ENCODE measurements at places on chromosomes 5 and 9.
A peak's percentile ranks its signal among the peaks of the same experiment; 100 is the strongest.

DNA sequence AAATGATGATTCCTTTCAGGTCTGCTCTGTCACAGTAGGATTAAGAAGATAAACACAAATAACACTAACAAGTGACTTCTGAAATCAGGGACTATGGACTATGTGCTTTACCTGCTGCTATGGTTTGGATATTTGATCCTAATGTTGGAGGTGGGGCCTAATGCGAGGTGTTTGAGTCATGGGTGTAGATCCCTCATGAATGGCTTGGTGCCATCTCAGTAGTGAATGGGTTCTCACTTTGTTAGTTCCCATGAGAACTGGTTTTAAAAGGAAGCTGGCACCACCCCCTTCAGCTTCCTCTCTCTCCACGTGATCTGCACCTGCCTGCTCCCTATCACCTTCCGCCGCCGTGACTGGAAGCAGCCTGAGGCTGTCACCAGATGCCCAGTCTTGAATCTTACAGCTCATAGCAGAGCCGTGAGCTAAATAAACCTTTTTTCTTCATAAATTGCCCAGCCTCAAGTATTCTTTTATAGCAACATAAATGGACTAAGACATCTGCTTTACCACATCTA lies 3.3 kb downstream of the PPIC start:
- no peak for DNase-seq

GRCh38 chr5:168132241-168132641 lies 159.2 kb upstream of the WWC1 start:
- DNase-seq, result no peak

GRCh38 chr5:133742431-133742988 lies 130.2 kb upstream of the FSTL4 start:
- DNase-seq, result no peak

GRCh38 chr9:130186839-130187522 lies 14.8 kb downstream of the NCS1 start:
- no peak for DNase-seq

DNA sequence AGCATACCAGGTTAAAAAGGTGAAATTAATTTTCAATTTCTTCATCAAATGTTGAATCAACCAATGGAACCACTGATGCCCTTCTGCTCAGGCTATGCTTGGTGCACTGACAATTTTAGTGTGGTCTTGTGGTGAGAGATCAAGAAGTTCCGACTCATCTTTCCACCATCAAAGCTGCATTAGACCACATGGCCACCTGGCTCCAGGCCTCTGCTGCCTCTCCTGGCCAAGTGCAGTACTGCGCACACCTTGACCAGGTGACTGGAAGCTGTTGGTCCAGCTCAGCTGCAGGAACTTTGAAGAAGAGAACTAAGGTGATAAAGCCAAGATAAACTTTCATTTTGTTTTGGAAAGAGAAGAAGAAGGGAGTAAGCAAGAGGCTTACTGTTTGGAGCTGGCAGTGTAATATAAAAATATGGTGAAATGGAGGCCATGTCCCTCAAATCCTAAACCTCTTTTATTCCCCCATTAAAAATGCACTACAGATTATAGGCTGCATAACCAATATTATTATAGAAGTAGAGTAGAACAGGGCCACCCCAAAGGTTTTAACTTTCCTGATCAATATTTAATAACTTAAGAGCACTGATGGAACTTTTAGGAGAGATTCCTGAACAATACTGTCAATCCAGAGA lies 315.5 kb upstream of the C9orf72 start:
- peak; percentile 4 for DNase-seq

GRCh38 chr9:89996116-89996515 lies 391.3 kb downstream of the GADD45G start:
- DNase-seq, result no peak

- no peak for DNase-seq
These were observed 69.3 kb downstream of the MLLT3 start for GRCh38 chr9:20552874-20553557.

All from HL-60 (cell line).